ENCODE measurements at places on chromosomes 16 and 17.

GRCh38 chr16:19919142-19919541 lies 34.5 kb upstream of the GPRC5B start:
- DNase-seq, result no peak

- DNase-seq, result no peak
These were observed 22.3 kb upstream of the HLF start for GRCh38 chr17:55242476-55242875.

DNA sequence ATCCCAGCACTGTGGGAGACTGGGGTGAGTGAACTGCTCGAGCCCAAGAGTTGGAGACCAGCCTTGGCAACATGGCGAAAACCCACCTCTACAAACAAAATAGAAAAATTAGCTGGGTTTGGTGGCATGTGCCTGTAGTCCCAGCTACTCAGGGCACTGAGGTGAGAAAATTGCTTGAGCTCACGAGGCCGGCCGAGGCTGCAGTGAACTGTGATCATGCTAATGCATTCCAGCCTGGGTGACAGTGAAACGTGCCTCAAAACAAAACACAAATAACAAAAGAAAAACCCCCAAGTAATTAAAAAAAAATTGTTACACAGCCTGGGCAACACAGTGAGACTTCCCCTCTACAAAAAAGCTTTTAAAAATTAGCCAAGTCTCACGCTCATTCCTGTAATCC lies 5.0 kb downstream of the CCDC47 start:
- no peak for DNase-seq

- no peak for DNase-seq
These were observed 41.0 kb downstream of the TUBD1 start for GRCh38 chr17:59851439-59852375.

GRCh38 chr16:72921620-72922019 lies 126.3 kb downstream of the ZFHX3 start:
- DNase-seq, result no peak

DNA sequence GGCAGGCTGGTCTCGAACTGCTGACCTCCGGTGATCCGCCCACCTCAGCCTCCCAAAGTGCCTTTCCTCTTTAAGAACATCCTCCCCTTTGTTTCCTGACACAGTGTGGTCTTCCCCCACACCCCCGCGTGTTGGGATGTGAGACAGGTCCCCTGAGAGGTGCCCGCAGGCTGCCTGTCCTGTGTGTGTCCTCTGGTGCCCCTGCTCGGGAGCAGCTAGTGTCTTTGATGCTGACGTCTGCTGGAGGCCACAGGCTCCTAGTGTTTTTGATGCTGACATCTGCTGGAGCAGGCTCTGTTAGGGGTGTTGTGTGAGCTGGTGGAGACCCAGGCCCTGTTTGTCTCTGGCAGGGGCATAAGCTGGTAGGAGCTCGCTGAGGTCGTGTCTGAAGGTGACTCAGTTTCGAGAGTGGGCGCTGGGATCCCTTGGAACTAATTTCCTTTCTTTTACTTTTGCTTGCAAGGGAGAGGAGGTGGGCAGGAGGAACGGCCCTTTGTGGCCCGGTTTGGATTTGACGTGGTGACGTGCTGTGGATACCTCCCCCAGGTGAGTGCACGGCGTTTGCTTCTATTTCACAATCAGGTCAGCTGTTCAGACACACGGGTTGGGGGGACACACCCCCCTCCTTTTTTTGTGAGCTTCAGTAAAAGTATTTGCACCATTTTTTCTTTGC lies 6.0 kb downstream of the FN3KRP start:
- no peak for DNase-seq

Measured in stimulated activated CD4-positive, alpha-beta T cell treated with anti-CD3 and anti-CD28 coated beads, Interleukin-15, amount 100 ng/mL, for 48 hours (primary cell).